Chondrocyte (in vitro differentiated cells): ENCODE measurements at places on chromosomes 12 and 14.
A peak's percentile ranks its signal among the peaks of the same experiment; 100 is the strongest.

DNA sequence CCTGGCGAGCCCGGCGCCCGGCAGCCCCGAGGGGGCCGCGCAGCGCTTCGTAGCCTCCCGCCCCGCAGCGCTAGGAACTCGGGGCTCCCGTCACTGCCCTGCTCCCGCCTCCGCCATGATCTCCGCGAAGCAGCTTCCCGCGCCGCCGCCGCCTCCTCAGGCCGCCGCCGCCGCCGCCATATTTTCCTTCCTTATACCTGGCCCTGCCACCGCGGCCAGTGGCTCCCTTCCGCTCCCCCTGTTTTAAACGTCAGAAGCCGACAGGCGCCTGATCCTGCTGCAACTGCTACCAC, 286 bp downstream of the PPP4R3A start:
- H3K4me1 ChIP-seq = peaks cover 27% of the 10 kb centered on the region
- H3K27me3 ChIP-seq = no peaks in the 10 kb centered on the region
- DNase-seq = no peak
- peak overlapping the region; percentile 100 for H3K4me3 ChIP-seq
- H3K36me3 ChIP-seq = peaks cover 4% of the 10 kb centered on the region

- peaks cover 9% of the 10 kb centered on the region for H3K27me3 ChIP-seq
- DNase-seq = no peak
Observed at GRCh38 chr14:37150414-37150813, 22.0 kb downstream of the SLC25A21 start.

- H3K4me1 ChIP-seq = peaks cover 11% of the 10 kb centered on the region
- no peak overlapping the region for H3K27ac ChIP-seq
- DNase-seq = no peak
- peaks cover 4% of the 10 kb centered on the region for H3K27me3 ChIP-seq
- H3K36me3 ChIP-seq = no peaks in the 10 kb centered on the region
Observed at GRCh38 chr12:10196210-10196609, 16.5 kb upstream of the GABARAPL1 start.

- H3K4me1 ChIP-seq = peaks cover 24% of the 10 kb centered on the region
- H3K36me3 ChIP-seq = peaks cover 3% of the 10 kb centered on the region
- no peak for DNase-seq
- H3K27me3 ChIP-seq = peaks cover 35% of the 10 kb centered on the region
- peak overlapping the region; percentile 64 for H3K4me3 ChIP-seq
- H3K27ac ChIP-seq = no peak overlapping the region
Observed at GRCh38 chr12:41189395-41190251, 1.5 kb downstream of the PDZRN4 start.

DNA sequence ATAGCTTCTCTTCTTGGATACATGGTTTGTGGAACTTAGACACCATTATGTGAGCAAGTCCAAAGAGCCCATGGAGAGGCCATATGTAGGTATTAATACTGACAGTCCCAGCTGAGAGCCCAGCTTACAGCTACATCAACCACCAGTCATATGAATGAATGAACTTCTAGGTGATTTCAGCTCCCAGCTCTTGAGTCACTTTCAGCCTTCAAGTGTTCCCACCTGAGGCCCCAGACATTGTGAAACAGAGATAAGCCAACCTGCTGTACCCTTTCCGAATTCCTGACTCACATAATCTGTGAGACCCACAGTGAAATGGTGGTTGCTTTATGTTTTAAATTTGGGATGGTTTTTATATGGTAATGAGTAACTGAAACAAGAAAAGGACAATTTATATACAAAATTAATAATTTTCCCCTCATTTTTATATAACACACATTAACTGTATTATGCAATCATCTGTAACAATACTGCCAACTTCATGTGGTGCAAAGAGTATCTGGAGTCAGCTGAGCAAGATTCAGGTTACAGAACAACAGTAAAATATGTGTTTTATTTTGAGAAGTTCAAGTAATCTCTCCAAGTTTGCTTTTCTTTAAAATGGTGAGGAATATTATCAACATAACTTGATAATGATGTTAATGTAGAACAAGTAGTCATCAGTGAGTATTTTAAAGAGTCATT, 27.7 kb upstream of the FBXO33 start:
- H3K27ac ChIP-seq = no peak overlapping the region
- no peak overlapping the region for H3K4me3 ChIP-seq
- no peak for DNase-seq
- no peaks in the 10 kb centered on the region for H3K36me3 ChIP-seq
- H3K27me3 ChIP-seq = peaks cover 24% of the 10 kb centered on the region
- peaks cover 10% of the 10 kb centered on the region for H3K4me1 ChIP-seq

DNA sequence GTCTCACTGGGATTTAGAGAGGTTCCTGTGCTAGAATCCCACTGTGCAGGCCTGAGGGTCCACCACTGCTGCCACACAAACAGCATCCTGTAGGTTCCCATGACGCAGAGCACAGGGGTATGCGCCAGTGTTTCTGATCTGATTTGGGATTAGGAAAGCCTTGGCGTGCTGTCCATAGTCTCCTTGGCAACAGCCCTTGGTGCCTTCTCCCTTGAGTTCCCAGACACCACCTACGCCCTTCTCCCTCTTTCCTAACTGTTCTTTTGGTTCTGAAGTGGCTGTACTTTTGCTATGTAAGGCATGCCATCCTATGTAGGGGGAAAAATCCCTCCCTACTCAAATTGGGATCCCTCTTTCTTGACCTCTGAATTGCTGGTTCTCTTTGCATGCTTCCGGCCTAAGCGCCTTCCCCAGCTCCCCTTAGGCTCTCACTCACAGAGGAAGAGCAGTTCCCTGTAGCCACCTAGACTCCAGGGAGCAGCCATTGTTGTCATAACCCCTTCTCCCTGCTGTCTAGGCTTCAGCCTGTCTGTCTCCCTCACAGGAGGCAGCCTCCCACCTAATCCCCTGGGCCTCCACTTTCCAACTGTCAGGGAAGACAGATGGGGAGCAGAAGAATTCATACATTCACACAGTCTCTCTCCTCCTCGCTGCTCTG, 14.8 kb upstream of the RIC8B start:
- H3K27ac ChIP-seq = peak overlapping the region; percentile 79
- H3K4me1 ChIP-seq = peaks cover 36% of the 10 kb centered on the region
- H3K27me3 ChIP-seq = no peaks in the 10 kb centered on the region
- no peaks in the 10 kb centered on the region for H3K36me3 ChIP-seq
- DNase-seq = no peak

- no peak overlapping the region for H3K27ac ChIP-seq
- H3K4me1 ChIP-seq = no peaks in the 10 kb centered on the region
- no peak for DNase-seq
- no peaks in the 10 kb centered on the region for H3K36me3 ChIP-seq
- no peak overlapping the region for H3K4me3 ChIP-seq
Observed at GRCh38 chr12:38175538-38175937, 141.0 kb upstream of the ALG10B start.

- H3K4me3 ChIP-seq = no peak overlapping the region
- DNase-seq = no peak
- H3K27me3 ChIP-seq = no peaks in the 10 kb centered on the region
- no peak overlapping the region for H3K27ac ChIP-seq
- H3K36me3 ChIP-seq = no peaks in the 10 kb centered on the region
Observed at GRCh38 chr14:69682136-69682535, 70.7 kb downstream of the SUSD6 start.

DNA sequence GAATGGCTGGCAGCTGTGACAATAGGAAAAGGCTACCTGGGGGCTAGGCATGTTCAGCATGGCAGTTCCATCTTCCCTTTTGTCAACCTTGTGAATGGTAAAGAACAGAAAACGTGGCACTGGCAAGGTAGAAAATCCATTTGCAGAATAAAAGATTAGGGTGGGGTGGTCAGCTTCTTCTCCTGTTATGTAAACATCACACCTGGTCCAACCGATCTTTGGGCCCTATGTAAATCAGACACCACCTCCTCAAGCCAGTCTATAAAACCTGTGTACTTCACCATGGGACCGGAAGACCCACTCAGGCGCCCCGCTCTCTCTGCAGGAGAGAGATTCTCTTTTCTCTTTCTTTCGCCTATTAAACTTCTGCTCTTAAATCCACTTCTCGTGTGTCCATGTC, 19.6 kb upstream of the TMEM30B start:
- H3K4me3 ChIP-seq = no peak overlapping the region
- H3K27ac ChIP-seq = no peak overlapping the region
- H3K36me3 ChIP-seq = peaks cover 6% of the 10 kb centered on the region
- H3K27me3 ChIP-seq = no peaks in the 10 kb centered on the region
- no peak for DNase-seq

- H3K4me1 ChIP-seq = no peaks in the 10 kb centered on the region
- H3K27ac ChIP-seq = no peak overlapping the region
- no peaks in the 10 kb centered on the region for H3K27me3 ChIP-seq
- no peak for DNase-seq
Observed at GRCh38 chr12:33536431-33536830, 96.8 kb upstream of the SYT10 start.

GRCh38 chr14:52988139-52988538, 37.3 kb upstream of the FERMT2 start:
- DNase-seq = no peak
- H3K27me3 ChIP-seq = no peaks in the 10 kb centered on the region
- no peak overlapping the region for H3K4me3 ChIP-seq
- peaks cover 11% of the 10 kb centered on the region for H3K4me1 ChIP-seq

GRCh38 chr14:93303659-93304058, 29.2 kb downstream of the BTBD7 start:
- H3K27ac ChIP-seq = no peak overlapping the region
- H3K4me1 ChIP-seq = peaks cover 46% of the 10 kb centered on the region
- no peaks in the 10 kb centered on the region for H3K27me3 ChIP-seq
- no peaks in the 10 kb centered on the region for H3K36me3 ChIP-seq
